Stimulated activated CD8-positive, alpha-beta memory T cell treated with anti-CD3 and anti-CD28 coated beads, Interleukin-2, amount 100 ng/mL, for 48 hours (primary cell): ENCODE measurements at places on chromosomes 7 and 10.

DNA sequence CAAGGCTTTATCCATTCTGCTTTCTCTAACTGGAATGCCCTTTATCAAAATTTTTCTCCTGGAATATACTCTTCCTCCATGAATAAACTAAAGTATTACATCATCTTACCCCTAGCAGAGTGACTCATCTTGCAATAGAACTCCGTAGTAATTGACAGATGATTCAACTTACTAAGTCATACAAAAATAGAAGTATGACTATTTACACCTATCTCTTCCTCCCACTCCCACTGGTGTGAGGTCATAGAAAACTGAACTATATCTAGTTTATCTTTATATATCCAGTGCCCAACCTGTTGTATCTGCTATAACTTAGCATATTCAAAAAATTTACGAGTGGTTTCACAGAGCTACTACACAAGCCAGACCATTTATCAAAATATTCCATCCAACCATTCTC, 26.1 kb downstream of the ABCB1 start:
- DNase-seq, result no peak

DNA sequence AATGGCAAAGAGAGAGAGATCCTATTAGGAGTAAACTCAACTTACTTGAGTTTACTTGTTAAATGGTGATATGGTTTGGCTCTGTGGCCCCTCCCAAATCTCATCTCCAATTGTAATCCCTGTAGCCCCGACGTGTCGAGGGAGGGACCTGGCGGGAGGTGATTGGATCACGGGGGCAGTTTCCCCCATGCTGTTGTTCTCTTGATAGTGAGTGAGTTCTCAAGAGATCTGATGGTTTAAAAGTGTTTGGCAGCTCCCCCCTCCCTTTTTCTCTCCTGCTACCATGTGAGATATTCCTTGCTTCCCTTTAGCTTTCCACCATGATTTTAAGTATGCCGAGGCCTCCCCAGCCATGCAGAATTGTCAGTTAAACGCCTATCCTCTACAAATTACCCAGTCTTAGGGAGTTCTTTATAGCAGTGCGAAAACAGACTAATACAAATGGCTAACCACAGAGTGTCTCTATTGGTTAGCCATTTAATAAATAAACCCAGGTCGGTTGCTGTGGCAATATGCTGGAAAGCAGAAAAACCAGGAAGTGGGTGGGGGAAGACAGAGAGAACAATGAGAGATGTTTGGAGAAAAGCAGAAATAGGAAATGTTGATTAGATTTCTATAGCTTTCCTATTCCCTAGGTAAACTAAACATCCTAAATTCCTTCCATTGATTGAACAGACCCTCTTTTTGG, 3.0 kb upstream of the STMP1 start:
- no peak for DNase-seq

DNA sequence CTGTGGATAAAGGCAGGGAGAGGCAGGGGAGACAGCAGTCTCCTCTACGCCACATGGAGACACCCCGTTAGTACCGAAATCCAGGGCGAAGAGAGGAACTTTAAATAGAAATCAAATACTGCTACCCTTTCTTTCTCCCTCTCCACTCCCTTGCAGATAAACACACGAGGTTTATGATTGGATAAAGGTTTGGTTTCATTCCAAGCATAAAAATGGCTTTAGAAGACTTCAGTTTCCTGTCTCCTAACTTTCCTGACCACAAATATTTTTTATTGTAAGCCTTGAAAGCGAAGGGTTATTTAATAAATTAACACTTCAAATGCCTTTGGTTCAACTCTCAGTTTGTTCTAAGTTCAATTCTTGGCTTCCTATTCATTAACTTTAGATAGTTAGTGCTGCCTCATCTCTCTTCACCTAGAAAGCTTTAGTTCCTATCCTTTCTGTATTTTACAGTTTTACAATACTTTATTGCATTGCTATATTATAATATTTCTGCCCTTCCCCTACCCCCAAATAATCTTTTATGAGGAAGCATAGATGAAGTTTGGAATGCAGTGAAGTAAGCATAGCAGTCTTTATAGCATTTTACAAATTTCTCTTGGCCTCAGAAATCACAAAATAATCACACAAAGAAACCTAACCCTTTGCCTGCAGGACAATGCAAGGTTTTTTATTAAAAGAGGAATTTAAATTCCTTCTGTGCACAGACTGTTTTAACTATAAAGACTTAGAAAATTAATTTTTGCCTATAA, 31.5 kb upstream of the ARID5B start:
- DNase-seq, result no peak

- DNase-seq, result no peak
Observed at GRCh38 chr7:148540041-148540738, 50.4 kb upstream of the C7orf33 start.

GRCh38 chr10:66307826-66308225, 618.0 kb upstream of the LRRTM3 start:
- no peak for DNase-seq
